ENCODE measurements at places on chromosomes 7 and 10. TPM values are rescaled to one million over a fixed set of nuclear protein-coding genes. Genes with fewer than 3 reads are reported as not detected.

GRCh38 chr10:115971921-115972320, 301.1 kb downstream of the GFRA1 start:
- no peak for DNase-seq

DNA sequence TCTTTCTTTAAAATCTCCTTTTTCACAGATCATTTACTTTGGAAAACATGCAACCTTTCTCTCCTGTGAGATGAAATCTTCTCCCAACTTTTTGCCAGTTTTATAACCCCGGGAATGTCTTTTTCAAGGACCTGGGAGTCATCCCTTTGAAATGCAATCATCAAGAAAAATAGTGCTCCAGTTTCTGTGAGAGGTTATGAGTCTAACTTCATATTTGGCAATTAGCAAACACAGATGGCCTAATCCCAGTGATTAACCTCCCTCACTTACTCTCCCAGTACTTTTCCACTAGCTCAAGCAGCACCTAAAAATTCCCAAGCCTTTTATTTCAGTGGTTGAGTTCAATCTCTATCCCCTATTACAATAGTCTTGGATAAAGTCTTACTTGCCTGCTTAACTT, 185.8 kb upstream of the TMEM106B start:
- DNase-seq: no peak

GRCh38 chr10:120477743-120478141, 20.7 kb downstream of the PLPP4 start:
- DNase-seq: no peak

GRCh38 chr7:95421000-95421846, 13.6 kb downstream of the PON2 start:
- no peak for DNase-seq

DNA sequence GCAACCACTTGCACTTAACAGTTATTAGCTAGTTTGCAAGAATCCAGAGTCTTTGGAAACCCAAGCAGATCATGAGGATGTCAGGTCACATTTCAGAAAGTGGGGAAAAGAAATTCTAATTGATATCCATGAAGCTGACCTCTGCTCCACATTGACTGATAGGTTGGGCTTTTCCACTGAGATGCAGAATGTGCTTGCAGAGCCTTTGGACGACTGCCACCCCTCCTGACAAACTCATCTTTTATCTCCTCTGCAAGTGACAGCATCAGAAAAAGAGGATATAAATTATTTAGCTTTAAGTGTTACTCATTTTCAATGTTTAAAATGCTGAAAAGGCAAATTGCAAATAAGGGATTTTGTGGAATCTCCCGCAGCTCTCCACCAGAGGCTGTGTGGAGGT, 75.3 kb downstream of the C10orf90 start:
- no peak for DNase-seq

DNA sequence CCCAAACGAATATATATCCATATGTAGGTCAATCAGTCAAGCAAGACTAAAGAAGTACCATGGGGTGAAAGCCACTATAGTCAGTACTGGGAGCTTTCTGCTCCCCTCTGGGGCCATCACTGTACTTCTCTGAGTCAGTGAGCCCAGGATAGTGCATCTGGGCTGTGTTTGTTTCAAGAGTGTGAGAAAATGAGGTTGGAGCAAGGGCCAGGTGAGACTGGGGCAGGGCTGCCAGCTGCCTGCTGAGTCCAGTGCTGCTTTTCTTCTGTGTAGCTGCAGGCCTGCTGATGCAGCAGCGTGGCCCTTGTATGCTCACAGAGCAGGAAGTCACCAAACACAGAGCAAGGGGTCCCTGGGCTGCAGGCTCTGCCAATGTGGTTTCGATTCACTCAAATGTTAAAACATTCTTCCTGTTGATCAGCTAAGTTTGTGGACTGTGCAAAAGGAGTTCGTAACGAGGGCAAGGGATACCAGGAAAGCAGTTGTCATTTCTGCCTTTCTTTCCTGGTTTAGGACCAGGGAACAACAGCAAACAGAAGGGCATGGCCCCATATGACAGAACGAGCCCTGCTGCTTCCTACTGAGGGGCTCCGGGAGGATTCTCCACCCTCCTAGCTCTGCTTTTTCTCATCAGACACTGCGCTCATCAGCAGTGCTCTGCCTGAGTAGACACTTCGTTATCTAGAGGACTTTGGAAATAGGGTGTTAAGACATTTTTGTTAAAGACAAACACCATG, 65.4 kb upstream of the TNS3 start:
- no peak for DNase-seq

RAPGEF5 gene
- 0.85 TPM for total RNA-seq

LRMDA gene
- total RNA-seq: not detected

DNAH11 gene
- total RNA-seq: 53.6 TPM

NOD1 gene
- 10.2 TPM for total RNA-seq
